ENCODE measurements at places on chromosomes 3 and 15.

DNA sequence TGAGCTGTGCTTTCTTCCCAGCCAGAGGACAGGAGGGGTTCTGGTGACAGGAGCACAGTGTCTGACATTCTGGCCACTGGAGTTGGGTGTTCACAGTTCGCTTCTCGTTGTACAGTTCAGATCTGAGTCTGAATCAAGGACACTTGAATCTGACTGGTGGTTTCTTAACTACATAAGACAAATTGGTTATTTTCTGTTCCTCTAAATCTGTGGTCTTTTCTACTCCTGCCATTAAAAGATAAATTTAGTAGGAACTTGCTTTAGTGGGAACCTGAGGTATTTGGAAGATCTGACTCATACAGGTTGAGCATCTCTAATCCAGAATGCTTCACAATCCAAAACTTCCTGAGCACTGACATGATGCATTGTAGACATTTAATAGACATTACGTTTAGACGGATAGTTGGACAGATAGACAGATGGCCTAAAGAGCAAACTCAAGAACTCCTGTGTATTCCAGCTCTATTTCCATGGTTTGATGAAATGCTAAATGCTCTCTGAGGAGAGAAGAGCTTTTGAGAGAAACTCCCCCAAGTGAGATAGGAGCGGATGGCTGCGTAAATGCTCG lies 71.0 kb downstream of the CCK start:
- DNase-seq = no peak

DNA sequence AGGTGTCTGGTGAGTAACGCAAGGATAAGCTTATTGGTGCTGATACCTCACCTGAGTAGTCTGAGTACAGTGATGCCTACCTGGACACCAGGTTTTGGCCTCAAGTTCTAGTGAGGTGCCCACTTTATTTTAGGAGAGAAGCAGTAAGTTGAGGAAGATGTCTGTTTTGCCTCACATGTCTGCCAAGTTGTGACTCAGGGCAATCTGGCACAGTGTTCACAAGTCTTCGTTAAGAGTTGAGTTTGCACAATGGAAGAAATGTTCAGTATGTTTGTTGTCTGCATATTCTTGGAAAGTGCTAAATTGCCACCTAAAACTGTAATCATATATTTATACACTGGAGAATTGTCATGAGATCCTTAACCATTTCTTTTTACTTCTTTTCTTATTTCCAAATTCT lies 122.2 kb downstream of the KCNH8 start:
- DNase-seq = no peak

GRCh38 chr3:23991306-23991682 lies 46.2 kb downstream of the NR1D2 start:
- DNase-seq = no peak

DNA sequence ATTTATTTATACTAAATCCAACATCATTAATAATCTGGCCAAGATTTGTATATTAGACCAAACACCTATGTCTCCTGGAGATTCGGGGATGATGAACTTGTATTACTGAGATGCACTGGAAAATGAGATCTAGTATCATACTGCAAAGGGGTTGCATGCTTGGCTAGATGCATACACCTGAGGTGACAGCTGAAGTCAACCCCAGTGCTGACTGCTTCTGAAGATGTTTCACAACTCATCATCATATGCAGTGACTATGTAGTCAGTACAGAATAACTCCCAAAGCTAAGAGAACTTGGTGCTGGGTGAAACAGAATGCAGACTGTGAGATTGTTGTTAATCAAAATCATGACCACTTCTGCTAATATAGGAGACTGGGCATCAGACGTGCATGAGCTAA lies 1114.2 kb downstream of the NSUN3 start:
- DNase-seq = no peak

GRCh38 chr15:38401106-38401505 lies 52.8 kb upstream of the FAM98B start:
- no peak for DNase-seq

DNA sequence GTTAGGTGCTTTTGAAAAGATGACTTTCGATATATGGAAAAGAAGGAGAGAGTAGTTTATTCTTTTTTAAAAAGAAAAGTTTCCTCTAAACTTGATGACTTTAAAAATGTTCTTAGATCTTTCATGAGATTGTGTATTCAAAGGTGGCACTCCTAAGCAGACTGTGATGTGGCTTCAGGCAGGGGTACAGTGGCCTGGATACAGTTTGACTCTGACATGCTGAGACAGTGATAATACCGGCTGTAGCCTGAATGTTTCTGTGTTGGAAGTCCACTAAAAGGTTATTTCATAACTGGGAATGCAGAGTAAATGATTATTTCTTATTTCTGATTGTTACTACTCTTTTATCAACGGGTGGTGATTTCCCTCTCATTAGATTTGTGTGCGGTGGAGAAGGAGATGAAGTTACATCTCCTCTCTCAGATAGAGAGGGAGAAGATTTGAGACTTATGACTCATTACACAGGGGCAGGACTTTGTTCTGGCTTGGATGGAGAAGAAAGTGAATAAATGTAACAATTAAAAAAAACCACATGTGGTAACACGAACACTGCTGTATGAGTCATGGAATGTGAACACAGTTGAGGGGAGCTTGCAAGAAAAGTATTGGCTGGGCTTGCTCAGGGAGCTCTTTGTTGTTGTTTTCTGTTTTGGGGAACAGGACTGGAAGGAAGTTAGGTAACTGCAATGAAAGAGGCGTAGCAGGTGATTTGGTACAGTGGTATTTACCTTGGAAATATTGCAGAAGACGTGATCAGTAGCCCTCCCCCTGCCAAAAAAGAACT lies 21.6 kb downstream of the SPTSSB start:
- no peak for DNase-seq

- DNase-seq = no peak
These were observed 39.4 kb downstream of the CLDN18 start for GRCh38 chr3:138049157-138049919.

DNA sequence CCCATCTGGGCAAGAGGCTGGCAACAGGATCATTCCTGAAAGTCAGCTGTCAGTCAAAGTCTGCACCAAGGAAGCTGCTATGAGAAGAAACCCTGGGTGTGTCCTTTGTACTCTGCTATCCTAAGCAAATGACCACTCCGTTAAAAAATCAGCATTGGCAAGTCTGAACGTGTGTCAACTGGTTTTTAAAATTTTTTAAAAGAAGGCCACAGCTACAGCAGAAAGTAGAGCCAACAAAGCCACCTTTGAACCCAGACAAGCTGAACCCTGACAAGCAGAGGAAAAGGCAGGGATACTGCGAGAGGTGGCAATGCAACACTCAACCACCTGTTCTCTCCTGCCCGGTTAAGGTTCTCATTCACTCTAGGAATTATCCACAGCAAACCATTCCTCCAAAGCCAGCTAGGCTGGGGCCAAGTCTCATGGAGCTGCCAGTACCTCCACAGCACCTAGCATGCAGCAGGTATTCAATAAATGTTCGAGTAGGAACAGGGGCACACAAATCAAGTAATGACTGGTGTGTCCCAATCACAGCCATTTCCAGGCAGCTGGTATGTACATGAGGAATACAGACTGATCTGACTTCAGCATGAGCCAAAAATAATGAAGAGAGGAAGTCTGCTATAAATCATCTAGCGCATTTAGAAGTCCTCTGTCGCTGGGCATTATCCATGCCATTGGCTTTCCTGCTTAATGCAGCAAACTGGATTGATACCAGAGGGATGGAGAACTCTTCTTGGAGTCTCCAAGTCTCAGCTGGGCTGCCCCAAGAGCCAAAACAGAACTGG lies 76.0 kb downstream of the ADCY5 start:
- no peak for DNase-seq

DNA sequence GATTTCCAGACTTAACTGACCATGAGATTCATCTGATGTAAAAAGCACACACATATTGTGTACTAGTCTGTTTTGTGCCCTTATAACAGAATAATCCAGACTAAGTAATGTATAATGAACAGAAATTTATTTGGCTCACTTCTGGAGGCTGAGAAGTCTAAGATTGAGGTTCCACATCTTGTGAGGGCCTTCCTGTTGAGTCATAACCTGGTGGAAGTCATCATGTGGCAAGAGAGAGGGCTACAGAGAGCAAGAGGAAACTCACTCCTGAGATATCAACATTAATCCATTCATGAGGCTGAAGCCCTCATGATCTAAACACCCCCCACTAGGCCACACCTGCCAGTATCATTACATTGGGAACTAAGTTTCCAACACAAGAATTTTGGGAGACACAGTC lies 977.6 kb downstream of the MCTP2 start:
- DNase-seq = no peak

DNA sequence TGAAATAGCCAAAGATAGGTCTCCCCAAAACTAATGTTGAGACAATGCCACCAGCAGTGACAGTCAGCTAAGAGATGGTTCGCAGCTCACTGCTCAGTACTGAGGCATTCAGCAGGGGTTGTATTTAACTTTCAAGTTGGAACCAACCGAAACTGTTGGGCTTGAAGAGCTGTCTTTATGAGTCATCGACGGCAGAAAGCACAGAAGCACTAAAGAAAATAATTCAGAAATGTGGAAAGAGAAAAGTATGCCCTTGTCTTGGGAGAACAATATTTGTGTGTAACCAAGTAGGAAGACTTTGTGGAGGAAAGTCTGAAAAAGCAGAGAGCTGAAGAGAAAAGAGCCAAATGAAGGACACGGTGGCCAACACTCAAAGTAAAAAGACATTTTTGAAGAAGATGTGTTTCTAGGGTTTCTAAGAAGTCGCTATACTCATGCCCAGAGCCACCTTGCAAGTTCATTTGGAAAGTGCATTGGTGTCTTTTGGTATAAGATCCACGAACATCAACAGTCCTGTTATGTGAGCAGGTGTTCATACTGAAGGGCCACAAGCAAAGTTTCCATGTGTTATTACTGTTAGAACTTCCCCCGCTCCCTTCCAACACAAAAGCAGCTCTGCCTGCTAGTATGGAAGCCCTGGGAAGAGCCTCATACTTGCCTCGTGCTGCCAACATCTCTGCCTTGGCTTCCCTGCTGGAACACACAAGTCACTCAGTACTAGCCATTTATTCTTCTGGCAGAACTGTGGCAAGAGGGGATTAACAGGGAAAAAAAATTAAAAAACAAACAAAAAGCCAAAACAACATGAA lies 4.1 kb upstream of the RARB start:
- DNase-seq = no peak

DNA sequence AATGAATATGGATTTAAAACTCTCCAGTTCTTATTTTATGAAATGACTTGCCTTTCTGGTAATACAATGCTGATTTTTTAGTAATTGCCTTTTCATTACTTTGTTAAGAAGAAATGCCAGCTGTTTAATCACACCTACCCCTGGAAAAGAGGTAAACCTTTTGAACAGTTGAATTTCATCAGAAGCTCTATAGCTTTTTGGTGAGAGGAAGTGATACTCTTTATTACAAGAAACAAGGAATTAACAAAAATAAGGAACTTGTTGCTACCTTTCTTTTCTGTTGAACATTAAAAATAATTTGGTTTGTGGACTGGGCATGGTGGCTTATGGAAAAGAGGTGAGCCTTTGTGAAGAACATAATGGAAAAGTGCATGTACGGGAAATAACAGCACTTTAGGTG lies 19.7 kb downstream of the BLOC1S6 start:
- DNase-seq = no peak

- no peak for DNase-seq
These were observed 276.5 kb upstream of the P2RY1 start for GRCh38 chr3:152558386-152558785.

- DNase-seq = no peak
These were observed 21.1 kb upstream of the MFSD1 start for GRCh38 chr3:158780766-158781165.

- DNase-seq = no peak
These were observed 54.9 kb downstream of the MME start for GRCh38 chr3:155135003-155135402.

- no peak for DNase-seq
These were observed 47.0 kb upstream of the TMEM42 start for GRCh38 chr3:44814751-44815150.

GRCh38 chr3:41144631-41145030 lies 54.7 kb upstream of the CTNNB1 start:
- no peak for DNase-seq

DNA sequence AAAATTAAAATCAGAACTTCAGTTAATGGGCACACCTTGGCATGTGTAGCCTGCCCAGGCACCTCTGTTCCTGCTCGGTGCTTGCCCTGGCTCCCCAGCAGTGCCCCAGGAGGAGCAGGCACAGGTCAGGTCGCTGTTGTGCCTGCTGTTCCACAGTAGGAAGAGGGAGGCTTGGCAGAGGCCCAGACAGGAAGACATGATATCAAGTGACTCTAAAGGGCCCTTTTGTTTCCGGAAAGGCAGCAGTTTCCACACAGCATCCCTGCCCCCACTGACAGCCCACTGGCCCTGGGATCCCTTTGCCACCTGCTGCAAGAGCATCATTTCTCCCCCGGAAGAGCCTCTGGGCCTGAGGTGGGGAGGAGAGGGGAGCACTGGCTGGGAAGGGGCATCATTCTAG lies 40.5 kb upstream of the HES1 start:
- DNase-seq = no peak

GRCh38 chr15:64895285-64896065 lies 16.2 kb upstream of the ANKDD1A start:
- no peak for DNase-seq

- no peak for DNase-seq
These were observed 32.7 kb downstream of the CD200 start for GRCh38 chr3:112365636-112366035.

- DNase-seq = no peak
These were observed 5.0 kb downstream of the MASP1 start for GRCh38 chr3:187286467-187287059.

GRCh38 chr3:121529308-121529707 lies 16.5 kb downstream of the POLQ start:
- no peak for DNase-seq

DNA sequence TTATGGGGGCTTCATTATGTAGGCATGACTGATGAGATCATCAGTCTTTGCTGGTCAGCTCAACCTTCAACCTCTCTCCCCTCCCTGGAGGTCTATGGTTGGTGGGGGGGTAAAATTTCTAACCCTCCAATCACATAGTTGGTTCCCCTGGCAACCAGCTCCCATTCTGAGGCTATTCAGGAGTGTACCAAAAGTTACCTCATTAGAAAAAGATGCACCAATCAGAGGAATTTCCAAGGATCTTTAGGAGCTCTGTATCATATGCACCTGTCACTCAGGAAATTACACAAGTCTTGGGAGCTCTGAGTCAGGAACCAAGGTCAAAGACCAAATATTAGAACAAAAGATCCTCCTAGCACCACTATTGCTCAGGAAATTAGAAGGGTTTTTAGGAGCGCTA lies 21.4 kb upstream of the LEO1 start:
- no peak for DNase-seq

- no peak for DNase-seq
These were observed 7.3 kb upstream of the HEG1 start for GRCh38 chr3:125062904-125063618.

- no peak for DNase-seq
These were observed 275.9 kb downstream of the ZIC4 start for GRCh38 chr3:147130461-147130860.

Measured in forelimb muscle (tissue), 1 donor.